ENCODE measurements at places on chromosomes 1 and 21.

GRCh38 chr1:102884238-102884637, 224.1 kb downstream of the COL11A1 start:
- DNase-seq, result no peak

DNA sequence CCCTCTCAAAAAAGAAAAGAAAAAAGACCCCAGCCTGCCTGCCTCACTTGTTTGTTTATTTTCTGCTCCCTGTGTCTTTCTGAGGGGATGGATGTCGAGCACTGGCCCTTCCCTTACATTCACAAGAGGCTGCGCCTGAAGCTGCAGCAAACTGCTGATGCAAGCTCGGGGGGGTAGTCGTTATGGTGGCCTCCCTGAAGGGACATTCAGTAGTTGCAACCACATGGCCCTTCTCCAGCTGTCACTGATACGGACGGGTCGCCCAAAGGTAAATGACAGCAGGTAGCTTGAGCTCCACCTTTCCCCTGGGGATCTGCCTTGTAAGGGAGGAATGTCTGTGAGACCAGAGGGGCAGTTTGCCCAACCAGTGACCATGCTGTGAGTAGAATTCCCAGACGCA, 17.7 kb downstream of the PLEKHM2 start:
- DNase-seq, result no peak

- DNase-seq, result peak; percentile 78
Measured at GRCh38 chr21:45590246-45590725, 48.0 kb upstream of the SLC19A1 start.

DNA sequence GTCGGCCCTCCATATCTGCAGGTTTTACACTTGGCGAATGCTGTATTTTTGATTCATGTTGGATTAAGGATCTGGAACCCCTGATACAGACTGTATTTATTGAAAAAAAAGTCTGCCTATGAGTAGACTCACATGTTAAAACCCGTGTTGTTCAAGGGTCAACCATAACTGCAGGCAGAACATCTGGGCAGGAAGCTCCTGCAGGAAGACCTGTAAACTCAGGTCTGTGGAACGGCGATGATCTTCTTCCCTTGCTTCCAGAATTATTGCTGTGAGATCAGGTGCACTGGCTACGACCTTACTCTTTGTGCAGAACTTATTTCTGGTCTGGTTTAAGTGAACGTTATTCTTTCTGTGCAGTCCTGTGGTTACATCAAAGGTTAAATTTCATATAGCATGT, 96.6 kb downstream of the DISC1 start:
- DNase-seq, result no peak
